Peyer's patch (tissue), 4 donors: ENCODE measurements at places on chromosomes 2 and 18. TPM values are rescaled to one million over a fixed set of nuclear protein-coding genes. Genes with fewer than 3 reads are reported as not detected.

GRCh38 chr18:36752929-36753865 is 75.6 kb downstream of the TPGS2 start:
- H3K4me1 ChIP-seq: no peaks in the 10 kb centered on the region
- no peak for DNase-seq
- H3K27ac ChIP-seq: no peak overlapping the region
- no peak overlapping the region for H3K4me3 ChIP-seq
- H3K27me3 ChIP-seq: no peaks in the 10 kb centered on the region

Gene ABCB11
- not detected for total RNA-seq

Gene FOXD4L1
- not detected for total RNA-seq

DNA sequence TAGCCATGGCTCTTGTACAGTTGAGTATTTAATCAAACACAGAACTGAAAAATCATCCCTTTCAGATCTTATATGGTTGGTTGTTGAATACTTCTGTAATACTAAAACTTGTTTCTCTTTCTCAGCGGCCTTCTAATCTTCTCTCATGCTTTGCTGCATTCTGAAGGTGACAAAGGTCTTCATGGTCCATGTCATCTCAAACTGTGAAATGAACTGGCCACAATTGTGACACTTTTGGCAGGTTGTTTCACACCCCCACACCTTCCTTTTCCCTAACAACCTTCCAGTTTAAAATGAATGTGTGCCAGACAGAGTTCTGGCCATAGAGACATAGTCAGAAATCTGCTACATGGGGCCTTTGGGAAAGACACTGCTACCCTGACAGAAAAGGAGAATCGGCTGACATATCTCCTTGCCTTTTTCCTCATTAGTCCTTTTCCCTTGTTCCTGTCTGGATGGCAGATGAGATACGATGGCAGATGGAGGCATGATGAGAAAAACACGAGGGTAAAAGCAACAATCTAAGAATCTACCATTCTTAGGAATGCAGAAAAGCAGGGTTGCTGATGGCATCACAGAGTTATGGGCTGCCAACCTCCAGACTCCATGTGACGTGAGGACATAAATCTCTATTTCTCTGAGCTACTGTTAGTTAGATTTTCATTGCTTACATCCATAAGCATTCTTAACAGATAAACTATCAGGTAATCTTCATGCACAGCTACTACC is 106.5 kb downstream of the PIGN start:
- DNase-seq: no peak
- no peaks in the 10 kb centered on the region for H3K27me3 ChIP-seq
- no peaks in the 10 kb centered on the region for H3K36me3 ChIP-seq
- H3K27ac ChIP-seq: no peak overlapping the region
- no peak overlapping the region for H3K4me3 ChIP-seq
- no peaks in the 10 kb centered on the region for H3K4me1 ChIP-seq

Gene COBLL1
- total RNA-seq: 42.2 TPM

Gene OSR1
- total RNA-seq: 9.0 TPM

Gene SDC1
- 343 TPM for total RNA-seq

Gene DUSP2
- 2.7 TPM for total RNA-seq

- peaks cover 19% of the 10 kb centered on the region for H3K36me3 ChIP-seq
- DNase-seq: no peak
- H3K4me1 ChIP-seq: no peaks in the 10 kb centered on the region
- H3K4me3 ChIP-seq: peak overlapping the region; percentile 97
Observed at GRCh38 chr2:240136671-240137292, 677 bp upstream of the COPS9 start.

DNA sequence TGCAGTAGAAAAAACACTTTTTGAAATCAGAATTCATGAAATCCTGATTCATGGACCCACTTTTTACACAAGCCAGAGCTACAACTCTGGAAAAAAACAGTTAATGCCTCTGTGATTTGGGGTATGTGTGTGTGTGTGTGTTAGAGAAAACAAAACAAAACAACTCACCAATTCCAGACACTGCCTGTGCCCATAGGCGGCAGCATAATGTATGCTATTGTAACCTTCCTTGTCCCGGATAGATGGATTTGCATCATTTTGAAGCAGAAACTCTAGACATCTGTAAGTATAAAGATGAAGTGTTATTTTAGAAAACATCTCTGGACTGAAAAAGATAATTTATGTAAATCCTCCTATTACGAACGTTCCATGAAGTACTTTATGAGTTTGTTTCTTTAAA is 152.0 kb upstream of the PGAP1 start:
- H3K4me3 ChIP-seq: no peak overlapping the region
- no peak overlapping the region for H3K27ac ChIP-seq
- DNase-seq: no peak
- no peaks in the 10 kb centered on the region for H3K4me1 ChIP-seq
- H3K36me3 ChIP-seq: no peaks in the 10 kb centered on the region
- H3K27me3 ChIP-seq: no peaks in the 10 kb centered on the region

- no peaks in the 10 kb centered on the region for H3K27me3 ChIP-seq
- H3K36me3 ChIP-seq: no peaks in the 10 kb centered on the region
- no peaks in the 10 kb centered on the region for H3K4me1 ChIP-seq
- DNase-seq: peak; percentile 5
- H3K4me3 ChIP-seq: no peak overlapping the region
Observed at GRCh38 chr2:237892478-237892877, 33.1 kb downstream of the RAMP1 start.

Gene PRKCE
- total RNA-seq: 25.2 TPM

Gene IL1A
- total RNA-seq: not detected

Gene CACNB4
- 0.88 TPM for total RNA-seq

Gene PLCL1
- not detected for total RNA-seq

GRCh38 chr2:1723397-1724042 is 20.8 kb downstream of the PXDN start:
- DNase-seq: no peak
- H3K4me1 ChIP-seq: no peaks in the 10 kb centered on the region
- H3K27ac ChIP-seq: no peak overlapping the region
- no peaks in the 10 kb centered on the region for H3K36me3 ChIP-seq
- H3K4me3 ChIP-seq: no peak overlapping the region

GRCh38 chr2:18903750-18904149 is 314.4 kb upstream of the NT5C1B start:
- H3K36me3 ChIP-seq: no peaks in the 10 kb centered on the region
- no peak for DNase-seq
- H3K4me1 ChIP-seq: no peaks in the 10 kb centered on the region
- no peaks in the 10 kb centered on the region for H3K27me3 ChIP-seq
- H3K4me3 ChIP-seq: no peak overlapping the region

DNA sequence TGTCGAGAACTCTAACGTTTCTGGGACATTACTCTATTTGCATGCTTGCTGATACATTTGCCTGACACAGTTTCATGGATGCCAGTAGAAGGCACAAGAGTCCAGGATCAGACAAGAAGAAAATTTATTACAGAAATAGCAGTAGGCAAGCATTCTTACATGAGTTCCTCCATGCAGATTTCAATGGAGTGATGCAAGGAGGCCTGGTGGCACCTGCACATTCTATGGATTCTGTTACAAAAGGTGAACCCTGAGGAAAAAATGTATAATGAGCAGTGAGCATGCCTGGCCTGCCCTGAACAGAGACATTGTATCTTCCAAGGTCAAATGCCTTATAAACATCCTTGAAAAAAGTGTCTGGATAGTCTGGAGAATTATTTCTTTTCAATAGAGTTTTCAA is 142.9 kb downstream of the DSEL start:
- no peak for DNase-seq
- H3K36me3 ChIP-seq: no peaks in the 10 kb centered on the region
- no peak overlapping the region for H3K4me3 ChIP-seq
- H3K4me1 ChIP-seq: no peaks in the 10 kb centered on the region

Gene SCYGR6
- total RNA-seq: not detected

- no peak for DNase-seq
- no peak overlapping the region for H3K4me3 ChIP-seq
- H3K27ac ChIP-seq: no peak overlapping the region
- no peaks in the 10 kb centered on the region for H3K27me3 ChIP-seq
Observed at GRCh38 chr2:221410487-221410886, 161.6 kb downstream of the EPHA4 start.

- H3K4me1 ChIP-seq: no peaks in the 10 kb centered on the region
- H3K36me3 ChIP-seq: no peaks in the 10 kb centered on the region
- no peaks in the 10 kb centered on the region for H3K27me3 ChIP-seq
- peak; percentile 59 for DNase-seq
- no peak overlapping the region for H3K27ac ChIP-seq
- no peak overlapping the region for H3K4me3 ChIP-seq
Observed at GRCh38 chr18:48801728-48802542, 148.8 kb downstream of the SMAD7 start.

Gene ARHGAP28
- 1.1 TPM for total RNA-seq

DNA sequence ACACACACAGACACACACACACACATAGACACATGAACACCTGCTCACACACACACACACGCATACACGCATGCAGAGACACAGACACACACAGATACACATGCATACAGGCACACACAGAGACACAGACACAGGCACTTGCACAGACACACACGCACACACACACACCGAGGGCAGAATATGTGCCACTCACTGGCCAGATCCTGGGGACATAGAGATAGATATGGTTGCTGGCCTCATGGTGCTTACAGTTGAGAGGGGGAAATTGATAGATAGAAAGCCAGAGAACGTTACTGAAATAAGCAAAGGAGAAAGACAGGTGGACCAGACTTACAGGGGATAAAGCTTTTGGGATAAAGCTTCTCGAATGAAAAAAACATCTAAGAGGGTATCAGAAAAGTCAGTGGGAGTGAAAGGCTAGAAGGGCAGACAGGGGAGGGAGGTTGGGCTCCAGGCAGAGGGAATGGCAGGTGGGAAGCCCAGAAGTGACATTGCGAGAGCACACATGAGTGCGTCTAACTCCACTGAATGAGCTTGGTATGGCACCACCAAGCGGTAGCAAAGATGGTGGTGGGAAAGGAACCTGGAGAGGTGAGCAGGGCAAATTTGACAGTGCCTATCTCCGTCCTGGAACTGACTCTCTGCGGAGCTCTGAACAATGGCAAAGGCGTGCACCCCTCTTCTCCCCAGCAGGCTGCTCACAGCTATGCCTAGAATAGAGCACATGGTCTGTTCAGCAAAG is 390.1 kb upstream of the TRIB2 start:
- H3K4me3 ChIP-seq: no peak overlapping the region
- H3K4me1 ChIP-seq: no peaks in the 10 kb centered on the region
- no peaks in the 10 kb centered on the region for H3K27me3 ChIP-seq

DNA sequence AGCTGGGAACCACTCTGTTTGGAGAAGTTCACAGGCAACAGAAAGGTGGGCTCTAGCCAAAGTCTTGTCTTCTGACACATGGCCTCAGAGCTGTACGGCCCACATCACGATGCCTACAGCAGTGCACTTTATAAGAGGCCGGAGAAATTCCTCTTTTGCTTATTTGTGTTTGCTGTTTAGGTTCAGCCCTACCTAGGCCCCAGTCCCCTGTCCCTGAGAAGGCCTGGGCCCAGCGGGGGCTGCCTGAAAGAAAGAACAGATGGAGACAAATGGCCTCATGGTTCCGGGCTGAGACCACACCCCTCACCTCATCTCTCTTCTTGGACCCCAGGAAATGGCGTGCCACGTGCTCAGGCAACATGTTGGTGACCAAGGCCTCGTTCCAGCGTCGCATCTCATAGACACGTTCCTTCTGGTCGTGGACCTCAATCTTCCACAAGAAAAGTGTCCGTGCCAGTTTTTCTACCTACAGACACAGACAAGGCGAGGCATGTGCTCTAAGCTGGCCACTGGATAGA is 30.9 kb downstream of the CENPO start:
- DNase-seq: peak; percentile 41
- no peaks in the 10 kb centered on the region for H3K27me3 ChIP-seq
- no peak overlapping the region for H3K27ac ChIP-seq
- no peak overlapping the region for H3K4me3 ChIP-seq
- no peaks in the 10 kb centered on the region for H3K36me3 ChIP-seq
- H3K4me1 ChIP-seq: no peaks in the 10 kb centered on the region

DNA sequence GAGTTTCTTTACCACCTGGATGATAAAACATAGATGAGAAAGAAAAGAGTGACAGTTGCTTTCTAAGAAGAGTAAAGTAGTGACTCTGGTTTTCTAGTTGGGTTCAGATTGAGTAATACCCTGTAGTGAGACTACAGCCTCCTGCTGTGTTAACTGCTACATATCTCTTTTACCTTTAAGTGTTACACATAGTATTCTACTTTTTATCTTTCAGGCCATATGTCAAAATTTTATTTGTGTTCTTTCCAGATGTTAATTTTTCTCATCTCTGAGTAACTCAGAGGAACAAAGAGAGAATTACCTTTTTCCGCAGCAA is 348.2 kb downstream of the CTNNA2 start:
- H3K36me3 ChIP-seq: no peaks in the 10 kb centered on the region
- H3K4me1 ChIP-seq: no peaks in the 10 kb centered on the region
- H3K27me3 ChIP-seq: no peaks in the 10 kb centered on the region
- no peak overlapping the region for H3K4me3 ChIP-seq
- DNase-seq: no peak

Gene RGPD3
- 0.83 TPM for total RNA-seq

Gene ADAM17
- 19.1 TPM for total RNA-seq

DNA sequence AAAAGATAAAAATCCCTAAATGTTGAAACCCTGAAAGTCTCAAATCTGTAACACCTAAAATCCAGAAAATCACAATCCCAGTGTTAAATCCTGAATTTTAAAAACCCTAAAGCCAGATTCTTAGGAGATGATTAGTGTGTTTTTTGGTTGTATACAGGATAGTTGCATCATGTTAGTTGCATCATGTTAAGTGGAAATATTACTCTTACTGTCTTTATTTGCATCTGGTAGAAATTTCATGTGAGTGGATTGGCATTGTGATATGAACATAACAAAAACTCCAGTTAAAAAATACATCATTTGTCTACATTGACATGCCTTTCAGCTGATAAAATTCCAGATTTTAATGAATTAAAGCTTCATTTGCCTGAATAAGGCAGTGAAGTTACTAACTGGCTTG is 683.1 kb upstream of the ACVR2A start:
- H3K36me3 ChIP-seq: no peaks in the 10 kb centered on the region
- H3K27ac ChIP-seq: no peak overlapping the region
- H3K27me3 ChIP-seq: no peaks in the 10 kb centered on the region
- no peak for DNase-seq
- H3K4me1 ChIP-seq: no peaks in the 10 kb centered on the region
- H3K4me3 ChIP-seq: no peak overlapping the region

GRCh38 chr18:6929370-6930102 is 188.1 kb downstream of the LAMA1 start:
- H3K4me1 ChIP-seq: no peaks in the 10 kb centered on the region
- no peaks in the 10 kb centered on the region for H3K36me3 ChIP-seq
- H3K4me3 ChIP-seq: no peak overlapping the region
- H3K27me3 ChIP-seq: no peaks in the 10 kb centered on the region

DNA sequence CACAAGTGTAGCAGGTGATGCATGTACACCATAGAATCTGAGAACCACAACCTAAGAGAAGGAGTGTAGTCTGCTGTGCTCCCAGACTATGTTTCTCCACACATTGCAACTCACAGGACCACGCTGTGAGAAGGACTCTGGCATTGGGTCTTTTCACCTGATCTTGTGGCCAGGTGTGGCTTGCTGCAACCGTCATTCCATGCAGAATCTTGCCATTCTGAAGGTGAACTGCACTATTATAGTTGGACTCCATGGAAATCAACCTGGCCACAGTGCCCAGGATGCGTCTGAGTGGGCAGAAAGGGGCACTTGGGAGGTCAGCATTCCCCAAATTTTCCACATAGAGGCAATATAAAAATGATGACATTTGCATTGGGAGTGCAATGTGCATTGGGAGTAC is 122.2 kb downstream of the CAPN13 start:
- H3K4me3 ChIP-seq: no peak overlapping the region
- no peak for DNase-seq
- H3K4me1 ChIP-seq: no peaks in the 10 kb centered on the region

Gene NT5C1B
- total RNA-seq: not detected

GRCh38 chr2:193561054-193561453 is 1366.3 kb upstream of the TMEFF2 start:
- no peaks in the 10 kb centered on the region for H3K4me1 ChIP-seq
- H3K36me3 ChIP-seq: no peaks in the 10 kb centered on the region
- H3K4me3 ChIP-seq: no peak overlapping the region
- H3K27ac ChIP-seq: no peak overlapping the region
- no peak for DNase-seq
